ENCODE measurements at places on chromosomes 13 and 19. TPM values are rescaled to one million over a fixed set of nuclear protein-coding genes. Genes with fewer than 3 reads are reported as not detected.

Gene LYPD5
- not detected for total RNA-seq

Gene SIGLEC10
- total RNA-seq = 4.6 TPM

Gene DHDH
- not detected for total RNA-seq

- peak; percentile 88 for DNase-seq
Observed at GRCh38 chr19:51702103-51702824, 9.1 kb downstream of the SPACA6 start.

- DNase-seq = no peak
Observed at GRCh38 chr13:49418206-49418605, 25.7 kb downstream of the CAB39L start.

- DNase-seq = no peak
Observed at GRCh38 chr13:74205313-74205690, 71.1 kb upstream of the KLF12 start.

Gene LGALS7B
- total RNA-seq = not detected

GRCh38 chr19:58379246-58379645, 1.6 kb downstream of the ZNF837 start:
- DNase-seq = peak; percentile 15

DNA sequence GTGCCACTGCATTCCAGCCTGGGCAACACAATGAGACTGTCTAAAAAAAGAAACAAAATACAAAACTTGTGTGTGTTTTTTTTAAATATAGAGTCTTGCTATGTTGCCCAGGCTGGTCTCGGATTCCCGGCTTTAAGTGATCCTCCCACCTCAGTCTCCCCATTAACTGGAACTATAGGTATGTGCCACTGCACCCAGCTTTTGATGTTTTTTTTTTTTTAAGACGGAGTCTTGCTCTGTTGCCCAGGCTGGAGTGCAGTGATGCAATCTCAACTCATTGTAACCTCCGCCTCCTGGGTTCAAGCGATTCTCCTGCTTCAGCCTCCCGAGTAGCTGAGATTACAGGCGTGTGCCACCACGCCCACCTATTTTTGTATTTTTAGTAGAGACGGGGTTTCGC, 37.0 kb downstream of the SUGP2 start:
- DNase-seq = no peak

Measured in stomach (tissue), 19 donors.